ENCODE measurements at places on chromosomes 6 and 20.

- no peak for DNase-seq
These were observed 37.5 kb downstream of the MAP3K5 start for GRCh38 chr6:136754820-136755219.

GRCh38 chr20:53814060-53814459 lies 220.4 kb upstream of the ZNF217 start:
- DNase-seq, result no peak

DNA sequence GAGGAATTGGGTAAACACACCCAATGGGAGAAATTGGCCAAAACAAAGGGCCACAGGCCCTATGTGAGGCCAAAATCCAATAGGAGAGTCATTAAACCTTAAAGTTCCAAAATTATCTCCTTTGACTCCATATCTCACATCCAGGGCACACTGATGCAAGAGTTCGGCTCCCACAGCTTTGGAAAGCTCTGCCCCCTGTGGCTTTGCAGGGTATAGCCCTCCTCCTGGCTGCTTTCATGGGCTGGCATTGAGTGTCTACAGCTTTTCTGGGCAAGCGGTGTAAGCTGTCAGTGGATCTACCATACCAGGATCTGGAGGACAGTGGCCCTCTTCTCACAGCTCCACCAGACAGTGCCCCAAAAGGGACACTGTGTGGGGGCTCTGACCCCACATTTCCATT lies 160.5 kb downstream of the ADGRG6 start:
- DNase-seq, result no peak

DNA sequence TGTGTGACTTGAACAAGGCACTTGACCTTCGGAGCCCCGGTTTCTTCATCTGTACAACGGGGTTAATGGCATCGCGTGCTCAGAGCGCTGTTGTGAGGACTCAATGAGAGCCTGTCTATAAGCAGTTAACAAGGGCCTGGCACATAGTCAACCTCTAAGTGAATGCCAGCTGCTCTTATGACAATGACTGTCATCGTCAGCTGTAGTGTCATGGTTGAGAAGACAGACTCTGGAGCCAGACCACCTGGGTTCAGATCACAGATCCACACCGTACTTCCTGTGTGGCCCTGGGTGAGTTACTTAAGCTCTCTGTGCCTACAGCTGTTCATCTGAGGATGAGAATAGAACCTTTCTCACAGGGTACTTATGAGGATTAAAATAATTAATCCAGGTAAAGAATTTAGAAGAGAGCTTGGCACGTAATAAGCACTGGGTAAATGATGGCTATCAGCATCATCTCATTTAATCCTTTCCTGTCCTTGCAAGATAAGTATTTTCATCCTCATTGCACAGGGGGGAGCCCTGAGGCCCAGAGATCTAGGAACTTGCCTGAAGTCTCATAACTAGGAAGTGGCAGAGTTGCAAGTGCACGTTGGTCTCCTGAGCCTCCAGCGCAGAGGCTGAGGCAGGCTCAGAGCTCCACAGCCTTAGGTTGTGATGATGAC lies 105.3 kb downstream of the EYA2 start:
- DNase-seq, result no peak

GRCh38 chr20:34536798-34537394 lies 20.7 kb downstream of the DYNLRB1 start:
- DNase-seq, result no peak

DNA sequence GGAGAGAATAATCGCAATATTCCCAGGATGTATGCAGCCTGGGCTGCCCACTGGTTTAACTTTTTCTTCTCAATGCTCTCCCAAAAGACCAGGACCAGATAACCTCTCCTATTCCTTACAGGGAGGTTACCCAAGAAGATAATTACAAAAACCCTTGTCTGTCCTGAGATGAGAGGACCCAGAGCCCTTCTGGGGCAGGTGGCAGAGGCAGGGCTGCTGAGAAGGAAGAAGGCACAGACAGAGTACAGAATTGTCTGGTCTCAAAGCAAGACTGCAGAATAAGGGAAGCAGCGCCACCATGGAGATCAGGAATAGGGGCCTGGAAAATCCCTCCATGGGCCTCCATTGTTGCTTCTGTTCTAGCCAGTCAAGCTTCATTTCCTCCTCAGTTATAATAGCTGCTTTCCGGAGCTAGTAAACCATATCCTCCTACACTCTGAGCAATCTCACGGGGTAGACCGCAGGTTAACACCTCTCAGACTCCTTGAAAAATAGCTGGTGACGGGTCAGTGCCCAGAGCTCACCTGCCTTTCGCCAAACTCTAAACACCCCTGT lies 463 bp upstream of the HLA-DMB start:
- no peak for DNase-seq

GRCh38 chr20:56385130-56385529 lies 6.9 kb downstream of the AURKA start:
- DNase-seq, result no peak

GRCh38 chr6:128098000-128098581 lies 197.2 kb upstream of the THEMIS start:
- no peak for DNase-seq

GRCh38 chr20:34193051-34193450 lies 48.2 kb upstream of the ASIP start:
- no peak for DNase-seq

- DNase-seq, result no peak
These were observed 398.2 kb downstream of the COL12A1 start for GRCh38 chr6:74807674-74808073.

- DNase-seq, result no peak
These were observed 263.8 kb upstream of the FOXQ1 start for GRCh38 chr6:1047981-1048541.

DNA sequence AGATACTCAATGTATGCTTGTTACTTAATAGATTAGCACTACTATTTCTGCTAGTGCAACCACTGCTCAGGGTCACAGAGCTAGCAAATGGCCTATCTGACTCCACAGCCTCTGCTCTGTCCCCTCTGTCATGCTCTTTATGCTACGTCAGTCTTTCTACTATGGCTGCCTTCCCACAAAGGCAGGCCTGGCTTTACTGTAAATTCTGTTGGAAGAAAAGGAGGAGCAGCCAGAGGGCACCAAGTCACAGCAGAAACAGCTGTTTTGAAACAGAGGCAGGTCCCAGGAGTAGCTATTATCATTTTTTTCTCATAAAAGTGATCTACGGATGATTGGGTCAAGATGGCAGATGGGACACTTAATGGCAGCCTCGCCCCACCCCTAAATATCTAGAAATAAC lies 10.0 kb upstream of the ELMO2 start:
- DNase-seq, result no peak

Measured in adipocyte (in vitro differentiated cells).